Body of pancreas (tissue), 4 donors: ENCODE measurements at places on chromosomes 2 and 18. TPM values are rescaled to one million over a fixed set of nuclear protein-coding genes. Genes with fewer than 3 reads are reported as not detected.

The RAD51AP2 gene
- total RNA-seq = not detected

The SLC4A3 gene
- total RNA-seq = 10.9 TPM

The RAX gene
- total RNA-seq = not detected

DNA sequence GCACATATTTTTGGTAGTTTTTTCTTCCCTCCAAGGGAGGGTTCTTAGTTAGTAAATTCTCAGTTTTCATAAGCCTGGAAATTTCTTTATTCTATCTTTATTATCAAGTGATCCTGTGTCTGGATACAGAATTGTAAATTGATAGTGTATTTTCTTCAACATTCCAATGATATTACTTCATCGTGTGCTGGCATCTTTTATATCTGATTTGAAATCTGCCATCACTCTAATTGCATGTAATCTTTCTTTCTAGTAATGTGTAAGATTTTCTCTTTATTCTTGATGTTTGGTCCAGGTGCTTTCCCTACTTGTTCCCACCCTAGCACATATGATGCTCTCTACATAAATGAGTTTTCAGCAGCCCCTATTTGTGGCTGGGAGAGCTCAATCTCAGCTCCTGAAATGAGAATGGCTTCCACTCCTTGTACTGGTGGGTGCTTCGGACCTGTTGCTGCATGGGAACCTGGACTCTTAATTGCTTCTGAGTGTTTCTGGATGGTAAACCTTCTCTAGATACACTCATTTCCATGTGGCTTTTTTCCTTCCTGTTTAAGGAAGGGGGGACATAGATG is 102.7 kb downstream of the SMIM21 start:
- no peaks in the 10 kb centered on the region for H3K4me1 ChIP-seq
- H3K4me3 ChIP-seq = no peak overlapping the region
- no peaks in the 10 kb centered on the region for H3K36me3 ChIP-seq
- no peak overlapping the region for H3K27ac ChIP-seq

DNA sequence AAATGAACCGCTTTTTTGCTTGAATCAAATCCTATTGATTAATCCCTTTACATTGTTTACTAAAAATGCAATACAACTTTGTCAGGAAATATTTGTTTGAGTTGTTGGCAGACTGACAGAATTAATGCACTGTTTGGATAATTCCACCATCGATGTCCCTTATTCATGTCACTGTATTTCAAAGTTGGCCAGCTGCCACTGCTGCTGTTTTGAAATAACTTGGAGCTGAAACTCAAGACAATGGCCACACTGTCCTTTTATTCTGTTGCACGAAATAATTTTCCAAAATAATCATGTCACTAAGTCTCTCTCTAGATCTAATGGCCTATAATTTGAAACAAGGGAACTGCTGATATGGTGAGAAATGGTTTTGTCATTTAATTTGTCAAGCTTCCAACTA is 55.2 kb upstream of the PAX3 start:
- H3K4me3 ChIP-seq = no peak overlapping the region
- H3K36me3 ChIP-seq = no peaks in the 10 kb centered on the region
